ENCODE measurements at places on chromosomes 7 and 10. TPM values are rescaled to one million over a fixed set of nuclear protein-coding genes. Genes with fewer than 3 reads are reported as not detected.

The LRRC61 gene
- 1.7 TPM for total RNA-seq

The SLC26A5 gene
- total RNA-seq = not detected

The C10orf90 gene
- not detected for total RNA-seq

DNA sequence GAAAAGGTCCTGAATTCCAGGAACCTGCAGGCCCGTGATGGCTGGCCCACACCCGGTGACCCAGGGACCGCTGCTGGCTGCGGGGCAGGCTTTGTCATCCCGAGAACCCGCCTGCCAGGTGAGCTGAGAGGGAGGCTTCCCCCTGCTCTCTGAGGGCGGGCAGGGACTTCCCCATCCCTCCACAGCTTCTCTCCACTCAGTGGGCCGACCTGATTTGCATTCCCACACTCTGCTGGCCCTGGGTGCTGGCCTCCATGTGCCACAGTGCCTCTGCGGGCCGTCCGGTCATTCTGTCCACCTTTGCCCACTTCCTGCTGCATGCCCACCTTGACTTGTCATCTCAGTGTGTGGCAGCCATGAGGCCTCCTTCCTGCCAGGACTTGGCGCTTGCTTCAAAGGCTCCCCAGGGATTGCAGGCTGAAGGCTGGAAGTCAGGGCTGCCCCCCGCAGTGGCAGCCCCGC lies 35.3 kb downstream of the PALD1 start:
- no peak for DNase-seq

- no peak for DNase-seq
Observed at GRCh38 chr10:21230219-21230618, 295.3 kb downstream of the SKIDA1 start.

DNA sequence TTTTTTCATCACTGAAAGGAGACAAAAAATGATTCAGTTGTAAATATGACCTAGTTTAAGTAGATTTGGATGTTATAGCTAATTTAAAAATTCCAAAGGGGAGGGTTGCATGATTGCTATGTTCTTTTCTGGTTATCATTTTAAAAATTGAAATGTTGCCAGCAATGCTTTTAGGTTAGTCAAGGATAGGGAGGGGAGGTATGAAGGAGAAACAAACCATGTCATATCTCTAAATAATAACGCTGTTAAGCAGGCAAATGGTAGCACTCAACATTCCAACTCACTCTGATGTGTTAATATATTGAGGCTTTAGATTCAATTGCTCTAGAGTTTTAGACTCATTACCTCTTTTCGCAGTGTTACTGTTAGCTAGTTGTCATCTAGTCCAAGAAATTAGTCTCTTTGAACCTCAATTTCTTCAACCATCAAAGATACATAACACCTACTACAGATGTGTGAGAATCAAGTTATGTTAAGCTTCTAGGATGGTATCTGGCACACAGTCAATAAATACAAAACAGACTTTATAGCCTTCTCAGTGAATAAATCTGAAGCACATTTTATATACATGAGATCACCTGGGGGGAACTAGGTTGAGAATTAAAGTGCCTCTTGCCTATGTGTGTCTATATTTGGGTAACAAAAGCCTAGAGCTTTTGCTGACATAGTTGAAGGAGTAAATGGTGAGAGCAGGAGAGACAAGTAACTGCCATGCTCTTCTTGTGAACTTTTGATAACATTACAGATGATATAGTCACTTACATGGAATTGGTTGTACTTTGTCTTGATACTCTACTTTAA lies 124.9 kb downstream of the CSTF2T start:
- DNase-seq = no peak

DNA sequence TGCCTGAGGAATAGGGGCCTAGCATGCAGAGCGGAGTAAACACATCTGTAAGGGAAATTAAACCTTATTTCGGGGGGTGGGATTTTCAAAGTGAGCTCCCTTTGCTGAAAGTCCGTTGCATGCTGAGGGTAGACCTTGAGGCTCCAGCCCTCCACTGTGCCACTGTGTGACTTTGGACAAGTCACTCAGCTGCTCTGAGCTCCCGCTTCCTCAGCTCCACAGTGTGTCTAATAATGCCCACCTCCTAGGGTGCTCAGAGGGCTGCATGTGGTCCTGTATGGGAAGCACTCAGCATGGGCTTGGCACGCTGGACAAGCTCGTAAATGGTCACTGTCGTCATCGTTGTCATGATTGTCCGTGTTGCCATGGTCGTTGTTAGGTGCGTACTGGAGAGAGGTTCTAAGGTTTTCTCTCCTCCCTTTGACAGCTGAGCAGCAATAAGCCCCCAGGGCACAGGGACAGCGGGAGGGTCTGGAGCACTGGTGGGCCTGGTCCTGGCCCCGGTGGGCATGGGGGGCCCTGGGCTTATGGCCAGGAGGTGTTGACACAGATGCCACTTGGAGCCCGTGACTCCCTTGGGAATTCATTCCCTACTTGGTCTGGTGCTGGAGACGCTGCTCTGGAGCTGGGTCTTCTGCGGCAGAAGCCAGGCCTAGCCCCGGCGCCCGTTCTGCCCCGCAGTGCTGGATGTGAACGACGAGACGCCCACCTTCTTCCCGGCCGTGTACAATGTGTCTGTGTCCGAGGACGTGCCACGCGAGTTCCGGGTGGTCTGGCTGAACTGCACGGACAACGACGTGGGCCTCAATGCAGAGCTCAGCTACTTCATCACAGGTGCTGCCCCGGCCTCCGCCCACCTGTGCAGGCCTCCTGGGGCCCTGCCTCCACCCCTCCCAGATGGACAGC lies 13.1 kb downstream of the C10orf105 start:
- no peak for DNase-seq

DNA sequence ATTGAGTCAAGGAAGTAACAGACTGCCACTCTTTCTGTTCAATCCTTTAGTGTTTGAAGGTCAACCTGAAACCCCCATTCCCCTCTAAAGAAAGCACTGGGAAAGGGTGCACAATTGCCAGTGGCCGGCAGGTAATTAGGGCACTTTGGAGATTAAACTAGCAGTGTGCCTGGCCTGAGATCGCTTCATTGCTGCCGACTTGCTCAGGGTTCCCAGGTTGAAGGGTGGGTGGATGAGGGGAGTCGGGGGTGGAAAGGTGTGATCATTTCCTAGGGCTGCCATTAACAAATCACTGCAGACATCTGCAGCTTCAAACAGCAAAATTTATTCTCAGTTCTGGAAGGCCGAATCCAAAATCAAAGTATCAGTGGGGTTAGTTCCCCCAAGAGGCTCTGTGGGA lies 16.3 kb upstream of the BTBD16 start:
- no peak for DNase-seq
